Uterus (tissue), 4 donors: ENCODE measurements at places on chromosomes 4 and X. TPM values are rescaled to one million over a fixed set of nuclear protein-coding genes. Genes with fewer than 3 reads are reported as not detected.

DNA sequence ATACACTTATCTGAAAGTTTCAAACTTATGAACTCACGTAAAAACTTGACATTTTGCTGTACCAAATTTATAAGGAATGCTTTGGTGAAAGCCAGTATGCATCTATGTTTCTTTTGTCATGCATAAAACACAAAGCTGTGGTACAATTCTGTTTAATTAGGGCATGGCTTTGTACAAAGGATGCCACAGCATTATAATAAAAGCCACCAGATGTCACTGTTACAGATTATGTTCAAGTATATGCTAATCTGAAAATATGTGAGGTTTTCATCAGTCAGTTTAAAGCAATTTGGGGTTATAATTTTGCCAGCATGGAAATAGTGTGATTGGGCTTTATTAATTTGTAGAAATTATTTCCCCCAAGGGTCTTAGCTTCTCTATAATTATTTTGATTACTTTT, 69.0 kb downstream of the ATOH1 start:
- DNase-seq, result no peak

CRMP1 gene
- total RNA-seq, result 1.8 TPM

FHDC1 gene
- 10.0 TPM for total RNA-seq

- no peak for DNase-seq
Observed at GRCh38 chr4:110492522-110492921, 16.6 kb downstream of the ENPEP start.

MAGEA2B gene
- total RNA-seq, result not detected
